ENCODE measurements at places on chromosomes 3 and 15. TPM values are rescaled to one million over a fixed set of nuclear protein-coding genes. Genes with fewer than 3 reads are reported as not detected.

The GJD2 gene
- not detected for total RNA-seq

The CNTN4 gene
- not detected for total RNA-seq

The SLC26A6 gene
- total RNA-seq: 18.7 TPM

The IQCH gene
- total RNA-seq: 7.5 TPM

The CCDC33 gene
- 15.4 TPM for total RNA-seq

The UBAP1L gene
- total RNA-seq: 3.1 TPM

The CACNA2D2 gene
- total RNA-seq: not detected

The LMCD1 gene
- 10.0 TPM for total RNA-seq

The RAB7A gene
- 197 TPM for total RNA-seq

The SPINK8 gene
- total RNA-seq: not detected

The DUT gene
- 169 TPM for total RNA-seq

The SLC28A2 gene
- total RNA-seq: not detected

The LMAN1L gene
- total RNA-seq: not detected

The THAP10 gene
- total RNA-seq: 5.5 TPM

The FES gene
- 2.1 TPM for total RNA-seq

All from PC-9 (cell line).